Skin of body (tissue), 3 donors: ENCODE measurements at places on chromosomes 7 and 10. TPM values are rescaled to one million over a fixed set of nuclear protein-coding genes. Genes with fewer than 3 reads are reported as not detected.

- peak; percentile 77 for DNase-seq
These were observed 131.2 kb downstream of the RALA start for GRCh38 chr7:39754326-39755120.

GRCh38 chr7:107696330-107696946, 35.8 kb downstream of the SLC26A4 start:
- DNase-seq = no peak

GRCh38 chr7:105857009-105857952, 19.1 kb downstream of the ATXN7L1 start:
- DNase-seq = no peak

DNA sequence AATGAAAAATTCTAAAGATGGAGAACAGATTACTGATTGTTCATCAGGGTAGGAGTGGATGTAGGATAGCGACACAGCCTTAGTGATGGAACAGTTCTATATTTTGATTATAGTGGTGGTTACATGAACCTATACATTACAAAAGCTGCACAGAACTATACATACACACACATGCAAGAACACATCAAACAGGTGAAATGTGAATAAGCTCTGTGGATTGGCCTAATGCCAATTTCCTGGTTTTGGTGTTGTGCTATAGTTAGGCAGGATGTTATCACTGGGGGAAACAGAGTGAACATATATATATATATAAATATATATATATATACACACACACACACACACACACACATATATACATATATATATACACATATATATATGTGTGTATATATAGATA, 76.4 kb upstream of the PIK3CG start:
- no peak for DNase-seq

DNA sequence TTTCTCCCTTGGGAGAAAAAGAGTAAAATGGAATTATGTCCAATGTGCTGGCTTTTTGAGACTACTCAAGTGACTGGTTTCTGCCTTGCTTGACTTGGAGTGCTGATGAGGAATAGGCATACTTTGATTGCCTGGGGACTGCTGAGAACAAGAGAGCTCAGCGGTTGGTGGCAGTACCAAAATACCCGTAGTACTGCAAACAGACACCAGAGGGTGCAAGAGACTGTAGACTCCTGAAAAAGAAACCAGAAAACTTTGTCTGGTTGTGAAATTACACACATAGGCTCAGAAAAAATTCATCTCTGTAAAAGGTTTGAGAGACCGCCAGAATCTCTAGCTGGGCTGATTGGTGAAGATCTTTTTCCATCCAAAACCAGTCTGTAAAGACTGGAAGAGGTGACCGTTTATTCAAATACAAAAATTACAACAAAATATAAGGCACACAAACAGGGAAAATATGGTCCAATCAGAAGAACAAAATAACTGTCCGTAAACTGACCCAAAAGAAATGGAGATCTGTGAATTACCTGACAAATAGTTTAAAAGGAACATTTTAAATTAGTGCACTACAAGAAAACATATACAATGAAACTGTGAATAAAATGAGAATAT, 18.5 kb downstream of the BICC1 start:
- DNase-seq = no peak

DNA sequence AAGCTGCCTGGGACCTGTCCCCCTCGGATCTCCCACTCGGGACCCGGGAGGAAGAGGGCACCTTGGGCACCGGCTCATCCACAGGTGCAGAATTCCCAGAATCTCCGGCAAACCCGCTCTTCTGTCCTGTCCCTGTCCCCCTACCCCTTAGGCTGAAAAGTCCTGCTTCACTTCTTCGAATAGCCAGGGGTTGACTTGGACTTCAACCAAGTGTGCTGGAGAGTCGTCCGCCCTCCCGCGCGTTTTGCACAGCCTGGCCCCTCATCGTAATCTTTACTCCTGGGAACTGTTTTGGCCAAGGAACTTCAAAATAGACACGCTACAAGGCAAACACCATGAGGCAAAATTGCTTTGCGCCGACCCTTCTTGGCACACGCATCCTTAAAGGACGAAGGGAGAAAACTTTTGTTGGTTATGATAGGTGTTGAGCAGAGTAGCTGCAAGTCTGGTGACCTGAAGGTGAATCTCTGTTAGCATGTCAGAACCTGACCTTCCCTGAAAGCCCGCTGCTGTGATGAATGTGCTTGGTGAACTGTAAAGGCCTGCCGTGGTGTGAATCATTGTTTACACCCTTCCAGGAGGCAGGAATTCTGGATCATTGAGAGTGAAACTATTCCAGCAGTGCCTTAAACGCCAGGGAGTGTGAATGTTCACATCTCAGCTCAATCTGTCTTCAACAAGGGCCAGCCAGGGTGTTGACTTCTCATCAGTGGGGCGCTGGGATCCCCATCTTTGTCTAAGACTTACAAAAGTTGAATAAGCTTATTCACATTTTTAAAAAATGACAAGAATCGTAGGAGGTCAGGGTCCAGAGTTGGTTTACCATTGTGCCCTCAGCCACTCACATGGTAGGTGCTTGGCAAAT, 589 bp upstream of the RAPGEF5 start:
- DNase-seq = no peak

- no peak for DNase-seq
These were observed 80.0 kb downstream of the SHH start for GRCh38 chr7:155732286-155732685.

DNA sequence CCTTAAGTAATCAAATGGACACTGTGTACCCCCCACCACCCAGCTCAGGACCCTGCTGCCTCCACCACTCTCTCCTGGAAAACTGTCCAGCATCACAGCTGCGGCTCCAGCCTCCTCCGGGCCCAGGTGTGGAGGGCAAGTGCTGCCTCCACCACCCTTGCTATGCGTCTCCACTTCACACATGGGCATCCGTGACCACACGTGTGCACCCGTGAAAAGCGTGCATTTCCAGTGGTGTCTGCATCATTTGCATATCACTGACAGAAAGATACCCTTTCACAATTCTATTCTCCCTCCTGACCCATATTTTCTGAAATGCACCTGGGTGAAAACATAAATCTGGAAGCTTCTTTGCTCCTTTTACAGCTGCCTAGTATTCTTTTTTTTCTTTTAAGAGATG, 89.7 kb upstream of the PDGFA start:
- no peak for DNase-seq

- no peak for DNase-seq
These were observed 5.5 kb downstream of the ZNF503 start for GRCh38 chr10:75395932-75396630.

- no peak for DNase-seq
These were observed 109.3 kb downstream of the GRK5 start for GRCh38 chr10:119316729-119317097.

DNA sequence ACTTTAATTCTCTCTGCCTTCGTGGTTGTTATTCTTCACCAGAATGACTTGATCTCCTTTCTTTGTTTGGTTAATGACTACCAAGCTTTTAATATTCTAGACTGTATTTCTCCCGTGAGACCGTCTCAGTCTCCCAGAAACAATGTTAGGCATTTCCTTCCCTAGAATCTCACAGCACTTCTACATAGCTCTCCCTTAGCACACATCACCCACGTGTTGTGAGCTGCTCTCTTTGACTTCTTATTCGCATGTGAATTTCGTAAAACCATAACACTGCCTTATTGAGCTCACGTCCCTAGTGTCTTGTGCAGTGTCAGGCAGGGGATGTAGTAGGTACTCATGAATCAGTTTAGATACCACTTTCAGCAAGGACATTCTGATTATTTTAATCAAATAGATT, 57.5 kb upstream of the MGAM2 start:
- DNase-seq = no peak

DNA sequence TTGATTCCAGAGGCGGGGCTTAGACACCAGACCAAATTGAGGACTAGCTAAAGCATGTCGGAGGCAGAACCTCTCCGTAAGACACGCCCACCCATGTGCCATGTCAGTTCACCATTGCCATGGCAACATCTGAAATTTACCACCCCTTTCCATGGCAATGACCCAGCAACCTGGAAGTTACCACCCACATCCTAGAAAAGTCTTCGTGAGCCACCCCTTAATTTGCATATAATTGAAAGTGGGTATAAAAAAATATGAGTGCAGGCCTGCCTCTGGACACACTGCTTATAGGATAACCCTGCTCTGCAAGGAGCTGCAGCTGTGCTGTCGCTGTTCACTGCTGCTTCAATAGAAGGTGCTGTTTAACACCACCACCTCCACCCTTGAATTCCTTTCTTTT, 28.0 kb downstream of the TMEM270 start:
- DNase-seq = no peak

GRCh38 chr10:109953766-109954165, 30.5 kb upstream of the XPNPEP1 start:
- DNase-seq = no peak

DNA sequence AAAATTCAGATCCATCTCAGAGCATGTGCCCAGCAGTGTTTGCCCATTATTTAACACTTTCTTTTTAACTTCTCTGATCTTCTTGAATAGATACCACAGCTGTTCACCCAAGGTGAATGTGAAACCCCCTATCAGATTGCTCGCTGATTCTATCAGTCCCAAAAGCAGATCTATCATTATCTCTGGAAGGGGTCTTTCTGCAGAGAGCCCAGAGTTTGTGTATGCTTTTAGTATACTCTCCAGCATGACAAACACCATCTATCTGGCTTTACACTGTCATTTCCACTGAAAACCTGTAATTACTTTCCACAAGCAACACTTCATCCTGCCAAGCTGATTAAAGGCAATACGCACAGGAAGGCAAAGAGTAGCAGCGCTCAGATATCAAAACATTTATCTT, 168.2 kb downstream of the CACNA2D1 start:
- no peak for DNase-seq

DNA sequence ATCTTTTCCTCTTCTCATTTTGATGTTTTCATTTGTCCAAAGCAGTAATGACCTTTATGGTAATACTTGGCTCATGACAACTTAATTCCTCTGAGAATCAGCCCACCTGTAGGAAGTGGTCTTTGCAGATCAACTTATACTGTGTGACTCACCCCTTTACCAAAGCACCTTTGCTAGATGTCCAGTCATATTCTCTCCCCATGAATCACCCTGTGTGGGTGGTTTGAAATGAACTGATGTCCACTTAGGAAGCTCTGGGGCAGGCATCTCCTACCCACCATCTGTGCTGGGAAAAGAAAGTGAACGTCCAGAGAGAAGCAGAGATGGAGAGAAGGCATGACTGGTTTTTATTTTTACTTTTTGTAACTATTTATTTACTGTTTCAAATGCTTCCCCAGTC, 410.3 kb downstream of the KIF20B start:
- DNase-seq = no peak

GRCh38 chr7:134313543-134313942, 3.2 kb downstream of the SLC35B4 start:
- no peak for DNase-seq

DNA sequence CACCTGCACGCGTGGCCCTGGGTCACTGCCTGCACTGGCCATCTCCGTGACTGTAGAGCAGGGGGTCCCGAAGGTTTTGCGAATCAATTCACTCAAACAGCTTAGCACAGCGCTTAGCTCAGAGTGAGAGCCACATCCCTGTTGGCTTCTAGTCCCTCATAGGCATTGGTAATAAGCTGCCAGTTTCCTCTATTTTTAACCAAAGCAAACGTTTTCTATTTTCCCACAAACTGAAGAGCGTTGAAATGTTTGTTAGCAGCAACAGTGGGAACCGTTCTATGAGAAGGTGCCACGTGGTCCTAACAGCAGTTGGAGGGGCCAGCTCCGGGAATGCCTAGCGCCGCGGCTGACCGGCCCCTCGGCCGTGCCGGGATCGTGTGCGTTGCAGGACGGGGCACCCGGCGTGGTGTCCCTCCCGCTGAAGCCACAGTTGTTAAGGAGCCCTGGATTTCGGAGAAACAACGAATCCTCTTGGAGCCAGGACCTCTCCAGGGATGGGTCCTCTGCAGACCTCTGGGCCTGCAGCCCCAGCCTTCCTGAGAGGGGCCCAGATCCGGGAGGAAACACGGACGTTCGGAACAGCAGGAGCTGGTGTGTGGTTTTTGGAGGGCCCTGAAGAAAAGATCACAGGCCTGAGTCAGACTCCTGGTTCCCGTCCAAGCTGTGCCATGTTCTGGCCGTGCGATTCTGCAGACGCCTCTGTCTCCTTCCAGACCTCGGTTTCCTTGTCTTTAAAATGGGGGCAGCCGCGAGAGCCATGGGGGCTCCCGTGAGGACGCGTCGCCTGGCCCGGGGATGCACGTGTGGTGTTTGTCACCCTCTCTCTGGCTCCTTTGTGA, 40.3 kb downstream of the FAM20C start:
- DNase-seq = no peak

DNA sequence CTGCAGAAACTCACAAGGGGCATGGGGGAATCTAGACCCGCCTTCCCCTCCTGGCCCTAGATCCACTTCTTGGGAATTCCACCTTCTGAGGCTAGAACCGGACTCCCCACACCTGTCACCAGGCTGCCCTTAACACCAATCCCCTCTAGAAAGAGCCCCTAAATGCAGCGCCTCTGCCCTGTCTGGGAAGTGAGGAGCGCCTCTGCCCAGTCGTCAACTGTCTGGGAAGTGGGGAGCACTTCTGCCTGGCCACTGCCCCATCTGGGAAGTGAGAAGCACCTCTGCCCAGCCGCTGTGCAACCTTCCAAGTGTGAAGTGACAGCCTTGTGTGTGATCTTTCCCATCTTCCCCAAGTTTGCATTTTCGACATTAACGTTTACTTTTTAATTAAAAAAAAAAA, 8.8 kb downstream of the RCC1L start:
- DNase-seq = no peak

DNA sequence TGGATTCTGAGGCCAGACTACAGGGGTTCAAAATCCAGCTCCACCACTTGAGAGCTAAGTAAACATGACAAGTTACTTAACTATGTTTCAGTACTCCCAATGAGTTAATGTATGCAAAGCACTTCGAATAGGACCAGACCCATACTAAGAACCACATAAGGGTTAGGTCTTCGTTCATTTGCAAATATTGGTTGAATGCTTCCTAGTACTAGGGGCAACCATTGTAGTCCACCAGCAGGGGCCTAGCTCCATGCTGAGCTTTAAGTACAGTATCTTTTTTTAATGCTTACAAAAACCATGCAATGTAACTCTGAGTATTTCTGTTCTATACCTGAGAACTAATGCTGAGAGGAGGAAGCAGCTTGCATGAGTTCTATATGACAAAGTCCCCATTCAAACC, 80.4 kb upstream of the PDE1C start:
- DNase-seq = no peak

Gene MORN4
- total RNA-seq = 5.4 TPM

Gene NKX1-2
- 0.20 TPM for total RNA-seq

Gene MKLN1
- total RNA-seq = 62.3 TPM

Gene LIPK
- 10.6 TPM for total RNA-seq

Gene MOGAT3
- not detected for total RNA-seq

Gene GSTO2
- total RNA-seq = 6.3 TPM

Gene ABLIM1
- total RNA-seq = 66.2 TPM

Gene CALY
- total RNA-seq = not detected

Gene ADCY1
- 5.7 TPM for total RNA-seq

Gene STEAP2
- total RNA-seq = 14.6 TPM

Gene PLAC9
- 40.2 TPM for total RNA-seq

Gene ZDHHC6
- total RNA-seq = 23.9 TPM

Gene RAB18
- total RNA-seq = 56.3 TPM

Gene NEUROD6
- 0.30 TPM for total RNA-seq

Gene TMEM176B
- 24.6 TPM for total RNA-seq
